ENCODE measurements at places on chromosomes 5 and 9.

- DNase-seq, result no peak
Observed at GRCh38 chr9:25461416-25461815, 216.8 kb downstream of the TUSC1 start.

DNA sequence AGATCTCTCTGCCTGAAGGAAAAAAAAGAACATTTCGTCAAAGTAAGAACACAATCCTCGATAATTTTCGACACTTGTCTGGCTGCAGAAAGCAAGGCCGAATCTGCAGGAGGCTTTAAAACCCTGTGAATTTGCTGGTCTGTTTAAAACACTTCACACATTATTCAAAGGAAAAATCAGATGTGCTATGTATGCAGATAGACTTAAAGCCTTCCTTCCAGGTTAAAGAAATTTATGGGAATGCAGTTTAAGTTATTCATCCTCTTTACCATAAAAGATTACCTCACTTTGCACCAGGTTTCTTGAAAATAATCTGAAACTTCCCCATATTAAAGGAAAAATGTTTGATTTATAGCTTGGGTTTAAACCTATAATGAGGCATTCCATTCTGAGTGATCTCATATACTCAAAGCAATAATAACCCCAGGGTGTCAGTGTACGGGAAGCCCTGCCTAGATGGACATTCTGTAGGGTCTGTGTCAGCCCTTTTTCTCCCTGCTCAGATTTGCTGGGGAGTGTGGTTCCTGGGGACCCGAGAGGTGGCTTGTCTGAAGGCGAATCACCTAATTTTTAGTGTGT, 323.5 kb upstream of the SLC24A2 start:
- DNase-seq, result no peak

DNA sequence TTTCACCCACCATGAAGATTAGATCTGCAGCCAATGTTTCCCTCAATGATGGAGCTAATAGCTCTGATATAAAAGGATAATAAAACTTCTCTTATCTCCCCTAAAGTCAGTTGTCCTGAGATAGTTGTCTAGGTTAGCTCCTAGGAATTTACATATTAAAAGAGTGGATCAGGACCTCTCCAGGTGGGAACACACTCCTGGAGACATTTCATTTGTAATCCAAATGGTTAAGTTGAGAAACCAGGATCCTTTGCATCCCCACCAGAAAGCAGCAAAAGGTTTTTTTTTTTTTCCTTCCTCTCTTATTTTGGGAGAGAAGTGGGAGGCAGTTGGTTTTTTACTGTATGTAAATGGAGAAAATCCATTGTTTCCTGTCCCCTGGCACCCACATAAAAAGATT, 182.5 kb upstream of the FBXL17 start:
- no peak for DNase-seq

GRCh38 chr9:120281665-120282064, 298.3 kb downstream of the CDK5RAP2 start:
- no peak for DNase-seq

DNA sequence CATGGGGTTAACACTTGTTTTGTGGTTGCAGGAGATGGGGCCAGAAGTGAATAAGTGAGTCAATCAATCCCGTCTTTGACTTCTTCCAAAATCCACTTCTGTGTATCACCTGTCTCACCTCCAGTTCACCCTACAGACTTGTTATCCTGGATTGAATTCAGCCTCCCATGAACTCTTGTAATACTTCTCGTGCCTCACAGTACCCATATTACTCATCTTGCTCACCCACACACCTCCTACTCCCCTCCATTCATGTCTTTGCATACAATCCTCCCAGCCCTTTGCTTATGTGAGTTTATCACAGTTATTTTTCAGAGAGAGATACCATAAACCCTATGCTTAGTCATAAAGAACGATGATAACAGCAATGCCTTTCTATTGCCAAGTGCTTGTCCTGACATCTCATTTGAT, 52.9 kb upstream of the PAPPA start:
- DNase-seq, result no peak

Data from cortex of kidney (tissue), 1 donor.